Stimulated activated CD4-positive, alpha-beta T cell treated with anti-CD3 and anti-CD28 coated beads, Interleukin-1b, Interleukin-23, amount 100 ng/mL, for 1 hour (primary cell): ENCODE measurements at places on chromosomes 6 and 20.

DNA sequence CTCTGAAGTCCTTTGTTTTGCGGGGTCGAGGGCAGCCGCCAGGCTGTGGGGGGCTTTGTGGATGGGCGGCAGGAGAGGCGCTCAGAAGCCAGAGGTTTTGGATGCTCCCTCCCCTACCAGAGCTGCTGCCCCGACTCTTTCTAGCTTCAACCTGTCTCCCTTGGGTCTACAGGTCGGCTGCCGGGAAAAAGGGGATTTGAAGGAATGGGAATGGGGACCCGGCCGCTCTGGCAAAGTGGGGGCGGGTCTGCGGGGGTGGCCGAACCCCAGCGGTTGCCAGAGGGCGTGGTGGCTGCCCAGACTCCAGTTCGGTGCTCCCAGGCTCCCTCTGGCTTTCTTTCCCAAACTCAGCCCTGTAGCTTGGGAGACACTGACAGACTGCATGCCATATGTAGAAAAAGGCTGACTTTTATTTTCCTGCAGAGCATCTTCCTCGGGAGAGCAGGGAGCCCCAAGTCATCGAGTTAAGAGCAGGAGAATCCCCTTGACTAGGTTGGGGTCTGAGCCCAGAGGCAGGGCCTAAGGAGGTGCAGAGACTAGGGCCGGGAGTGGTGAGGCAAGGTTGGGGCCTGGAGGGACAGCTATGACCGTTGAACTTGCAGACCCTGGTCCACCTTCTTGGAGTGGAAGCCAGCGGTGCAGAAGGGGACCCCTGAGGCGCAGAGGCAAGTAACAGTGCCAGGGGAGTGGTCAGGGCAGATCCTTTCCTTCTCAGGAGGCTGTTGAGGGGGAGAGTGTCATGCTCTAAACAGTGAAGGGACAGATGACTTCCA is 1.4 kb upstream of the PPP1R18 start:
- DNase-seq = no peak

- peak; percentile 40 for DNase-seq
These were observed 38.7 kb downstream of the MAP3K5 start for GRCh38 chr6:136753624-136754023.

GRCh38 chr6:12436683-12437082 is 146.5 kb downstream of the EDN1 start:
- no peak for DNase-seq

- DNase-seq = no peak
These were observed 11.5 kb downstream of the TTLL9 start for GRCh38 chr20:31881945-31882344.

GRCh38 chr6:136365776-136366354 is 76.2 kb upstream of the BCLAF1 start:
- DNase-seq = no peak

DNA sequence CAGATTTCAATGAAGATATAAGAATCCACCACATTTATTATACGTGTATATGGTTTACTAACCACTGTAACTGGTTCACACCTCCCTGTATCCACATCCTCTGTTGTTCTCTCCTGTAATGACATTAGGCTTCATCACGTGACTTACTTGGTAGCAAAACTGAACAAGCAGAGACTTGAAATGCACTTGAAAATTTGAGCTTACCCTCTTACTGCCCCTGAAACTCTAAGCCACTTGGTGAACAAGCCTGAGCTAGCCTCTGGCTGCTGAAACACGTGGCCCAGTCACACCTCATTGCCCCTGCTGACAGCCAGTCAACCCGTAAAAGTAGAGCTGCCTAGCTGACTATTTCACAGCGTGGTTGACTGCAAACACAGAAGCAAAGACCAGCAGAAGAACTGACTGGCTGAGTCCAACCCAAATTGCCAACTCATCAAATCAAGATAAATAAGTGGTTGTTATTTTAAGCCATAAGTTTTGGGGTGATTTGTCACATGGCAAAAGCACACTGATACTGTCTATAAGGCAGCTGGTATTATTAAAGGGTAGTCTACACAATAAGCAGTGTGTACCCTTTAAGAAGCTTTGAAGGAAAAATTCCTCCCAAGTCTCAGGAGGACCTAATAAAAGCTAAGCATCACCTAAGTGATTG is 109.0 kb downstream of the RALGAPA2 start:
- no peak for DNase-seq

GRCh38 chr6:105786449-105786848 is 299.7 kb upstream of the PRDM1 start:
- no peak for DNase-seq

GRCh38 chr6:2480267-2480966 is 235.0 kb upstream of the GMDS start:
- DNase-seq = no peak

DNA sequence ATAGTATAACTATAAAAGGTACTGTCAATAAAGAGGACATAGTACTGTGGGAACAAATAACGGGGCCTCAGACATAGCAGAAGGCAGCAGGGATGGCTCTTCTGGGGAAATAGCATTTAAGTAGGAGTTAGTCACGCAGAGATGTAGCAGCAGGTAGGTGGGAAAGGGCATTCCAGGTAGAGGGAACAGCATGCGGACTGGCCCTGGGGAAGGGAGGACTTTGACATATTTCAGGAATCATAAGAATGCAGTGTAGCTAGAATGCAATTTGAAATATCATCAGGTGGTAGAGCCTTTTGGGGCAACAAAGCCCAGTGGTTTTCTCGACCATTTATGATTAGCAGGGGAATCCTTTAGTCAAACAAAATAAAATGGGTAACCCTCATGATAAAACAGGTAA is 191.1 kb downstream of the SLC24A3 start:
- no peak for DNase-seq

DNA sequence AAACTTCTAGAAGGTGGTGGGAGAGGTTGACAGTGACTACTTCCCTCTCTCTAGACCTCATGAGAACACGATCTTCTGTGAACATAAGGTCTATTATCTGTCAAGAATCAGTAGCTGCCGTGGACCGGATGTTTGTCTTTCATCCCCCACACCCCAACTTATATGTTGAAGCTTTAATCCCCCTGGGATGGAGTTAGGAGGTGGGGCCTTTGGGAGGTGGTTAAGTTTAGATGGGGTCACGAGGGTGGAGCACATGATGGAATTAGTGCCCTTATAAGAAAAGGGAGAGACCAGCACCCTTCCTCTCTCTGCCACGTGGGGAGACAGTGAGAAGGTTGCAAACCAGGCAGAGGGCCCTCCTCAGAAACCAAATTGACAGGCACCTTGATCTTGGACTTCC is 409.1 kb downstream of the QKI start:
- no peak for DNase-seq

- DNase-seq = no peak
These were observed 11.3 kb upstream of the BFSP1 start for GRCh38 chr20:17542481-17542880.

DNA sequence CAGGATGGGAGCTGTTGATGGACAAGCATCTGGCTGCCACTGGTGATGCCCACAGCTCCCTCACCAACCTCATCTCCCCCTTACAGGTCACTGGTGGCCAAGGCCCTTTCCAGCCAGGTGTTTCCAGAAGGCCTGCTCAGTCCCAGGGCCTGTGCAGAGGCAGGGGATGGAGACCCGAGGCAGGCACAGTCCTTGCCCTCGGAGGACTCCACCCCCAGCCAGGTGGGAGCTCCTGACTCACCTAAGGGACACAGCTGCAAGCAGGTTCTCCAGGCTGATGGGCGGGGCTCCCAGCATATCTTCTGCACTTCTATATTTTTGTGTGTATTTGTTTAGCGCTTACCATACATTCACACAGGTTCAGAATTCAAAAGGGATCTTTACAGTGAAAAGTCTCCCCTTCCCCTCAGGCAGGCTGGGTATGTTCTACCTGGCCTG is 17.4 kb downstream of the PRPH2 start:
- no peak for DNase-seq
